SK-N-MC (cell line): ENCODE measurements at places on chromosomes 2 and 18.

DNA sequence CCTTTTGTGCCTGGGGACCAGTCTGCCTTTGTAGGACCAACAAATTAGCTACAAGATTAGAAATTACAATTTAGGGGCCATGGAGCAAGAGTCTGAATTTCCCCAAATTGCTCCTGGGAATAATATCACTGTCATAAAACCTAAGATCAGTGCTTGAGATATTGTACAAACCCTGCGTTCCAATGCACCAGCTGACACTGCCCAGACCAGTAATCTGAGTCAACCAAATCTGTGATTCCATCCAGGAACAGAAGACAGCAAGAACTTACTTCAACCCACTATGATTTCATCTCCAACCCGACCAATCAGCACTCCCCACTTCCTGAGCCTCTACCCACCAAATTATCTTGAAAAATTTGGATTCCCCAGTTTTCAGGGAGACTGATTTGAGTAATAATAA is 1305.0 kb upstream of the NRXN1 start:
- DNase-seq: no peak

DNA sequence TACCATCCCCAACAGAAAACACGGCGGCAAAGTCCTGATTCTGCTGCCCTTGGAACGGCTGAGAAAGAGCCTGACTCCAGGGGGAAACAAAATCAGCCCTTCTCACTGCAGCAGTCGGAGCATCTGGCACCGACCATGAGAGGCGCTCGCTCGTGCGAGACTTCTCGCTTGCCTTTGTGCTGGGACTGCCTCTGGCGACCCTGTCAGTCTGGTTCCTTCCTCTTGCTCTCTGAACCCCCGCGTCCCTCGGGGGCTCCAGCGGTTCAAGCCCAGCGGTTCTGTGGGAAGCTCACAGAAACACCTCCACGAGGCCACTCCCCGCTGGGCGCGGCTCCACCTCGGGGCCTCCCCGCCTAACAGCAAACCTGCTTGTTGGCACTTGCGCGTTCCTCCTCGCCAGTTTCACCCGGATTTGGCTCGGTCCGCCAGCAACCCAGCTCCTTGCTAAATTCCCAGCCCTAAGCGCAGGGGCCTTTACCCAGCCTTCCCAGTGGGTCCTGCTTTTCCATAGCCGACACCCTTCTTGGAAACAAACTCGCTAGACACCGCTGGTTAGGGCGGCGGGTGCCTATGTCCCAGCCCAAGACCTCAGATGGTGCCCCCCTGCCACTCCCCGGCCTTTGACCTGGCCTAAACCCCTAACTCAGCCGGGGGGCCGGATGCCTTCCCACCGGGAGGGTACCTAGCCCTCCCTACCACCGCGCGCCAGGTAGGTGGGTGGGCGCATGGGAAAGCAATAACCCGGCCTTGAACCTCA is 2.2 kb downstream of the RND3 start:
- no peak for DNase-seq

DNA sequence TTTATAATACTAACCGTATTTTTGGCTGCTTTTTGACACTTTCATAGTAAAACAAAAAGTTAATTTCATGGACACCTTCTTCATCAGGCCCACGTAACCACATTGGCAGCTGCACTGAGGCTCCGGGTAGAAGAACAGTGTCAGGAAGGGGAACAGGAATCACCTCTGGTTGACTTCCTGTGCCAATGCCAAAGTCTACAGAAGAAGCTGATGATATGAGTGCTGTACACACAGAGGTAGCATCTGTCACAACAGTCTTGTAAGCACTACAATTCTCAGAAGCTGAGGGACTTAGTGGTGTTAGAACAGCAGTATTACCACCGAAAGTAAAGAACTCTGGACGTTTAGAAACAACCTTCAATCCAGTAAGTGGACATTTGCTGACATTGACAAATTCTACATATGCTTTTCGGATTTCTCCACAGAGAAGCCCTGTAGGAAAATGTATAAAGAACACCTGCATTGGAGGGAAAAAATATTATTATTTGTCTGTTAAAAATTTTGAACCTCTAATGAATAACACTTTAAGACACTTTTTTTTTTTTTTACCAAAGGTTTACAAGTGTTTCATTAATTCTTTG is 85.3 kb downstream of the TRAPPC8 start:
- no peak for DNase-seq

DNA sequence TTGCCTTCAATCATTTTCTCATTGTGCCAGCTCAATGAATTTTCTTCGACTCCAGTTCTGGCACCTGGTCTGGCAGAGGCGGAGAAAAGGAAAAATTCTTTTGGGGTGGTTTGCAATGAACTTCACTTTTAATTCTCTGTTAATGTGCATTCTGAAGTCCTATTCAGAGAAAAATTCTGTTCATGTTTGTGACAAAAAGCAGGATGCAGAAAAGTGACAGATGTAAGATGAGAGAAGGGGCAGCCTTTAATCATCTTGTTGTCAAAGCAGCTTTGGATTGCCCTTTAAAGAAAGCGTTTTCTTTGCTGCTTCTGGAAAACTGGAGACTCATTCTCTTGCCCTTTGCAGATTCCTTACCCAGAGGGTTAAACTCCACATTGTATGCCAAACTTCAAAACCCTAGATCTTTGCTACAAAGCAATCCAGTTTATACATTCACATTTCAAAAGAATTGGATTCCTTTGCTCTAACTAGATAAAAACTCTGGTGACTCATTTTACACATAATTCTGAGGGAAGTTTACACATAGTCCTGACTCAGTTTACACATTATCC is 94.6 kb upstream of the CAVIN2 start:
- DNase-seq: no peak
